ENCODE measurements at places on chromosomes 3 and 15. TPM values are rescaled to one million over a fixed set of nuclear protein-coding genes. Genes with fewer than 3 reads are reported as not detected.

Gene PIF1
- 3.1 TPM for total RNA-seq

Gene OR5H2
- not detected for total RNA-seq

Gene ECE2
- total RNA-seq, result not detected

Gene CA12
- 48.4 TPM for total RNA-seq

Gene PPARG
- total RNA-seq, result 14.9 TPM

Gene PPP1R14D
- total RNA-seq, result not detected

Gene MEX3B
- total RNA-seq, result 8.1 TPM

Measured in fibroblast of lung (primary cell).